Activated CD8-positive, alpha-beta T cell treated with anti-CD3 and anti-CD28 coated beads for 36 hours (primary cell): ENCODE measurements at places on chromosomes 5 and 9.

- DNase-seq = no peak
Observed at GRCh38 chr5:51832934-51833470, 449.8 kb downstream of the ISL1 start.

DNA sequence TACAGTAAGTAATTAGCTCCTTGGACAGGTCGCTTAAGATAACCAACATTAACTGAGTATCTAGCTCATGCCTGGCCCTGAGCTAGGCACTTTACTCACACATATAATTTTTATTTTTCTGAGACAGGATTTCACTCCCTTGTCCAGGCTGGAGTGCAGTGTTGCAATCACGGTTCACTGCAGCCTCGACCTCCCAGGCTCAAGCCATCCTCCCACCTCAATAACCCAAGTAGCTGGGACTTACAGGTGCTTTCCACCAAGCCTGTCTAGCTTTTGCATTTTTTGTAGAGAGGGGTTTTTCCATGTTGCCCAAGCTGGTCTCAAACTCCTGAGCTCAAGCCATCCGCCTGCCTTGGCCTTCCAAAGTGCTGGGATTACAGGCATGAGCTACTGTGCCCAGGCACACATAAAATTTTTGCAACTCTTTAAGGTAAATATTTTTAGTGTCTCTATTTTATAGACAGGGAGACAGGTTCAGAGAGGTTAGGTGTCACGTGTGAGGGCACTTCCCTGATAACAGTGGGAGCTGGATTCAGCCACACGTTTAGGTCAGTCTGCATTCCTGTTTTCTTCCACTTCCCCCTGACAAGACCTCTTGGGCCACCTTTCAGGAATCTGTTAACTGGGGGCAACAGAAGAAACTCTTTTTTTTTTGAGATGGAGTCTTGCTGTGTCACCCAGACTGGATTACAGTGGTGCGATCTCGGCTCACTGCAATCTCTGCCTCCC, 18.2 kb downstream of the HBEGF start:
- no peak for DNase-seq

DNA sequence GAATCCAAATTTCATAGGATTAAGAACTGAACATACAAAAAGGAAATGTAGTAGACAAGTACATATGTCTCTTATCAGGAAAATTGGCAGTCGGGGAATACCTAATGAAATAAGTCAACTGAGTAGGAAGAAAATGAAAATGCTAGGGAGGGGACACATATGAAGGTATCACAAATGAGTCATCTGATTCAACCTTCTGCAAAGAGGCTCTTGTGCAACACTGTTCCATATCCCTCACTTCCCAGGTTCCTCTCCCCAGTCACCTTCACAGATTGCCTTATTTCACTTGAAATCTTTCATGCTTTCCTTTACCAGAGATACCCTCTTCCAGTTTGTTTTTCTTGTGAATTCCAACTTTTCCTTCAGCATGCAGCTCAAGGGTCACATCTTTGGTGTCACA, 139.0 kb downstream of the RFX3 start:
- DNase-seq = no peak

DNA sequence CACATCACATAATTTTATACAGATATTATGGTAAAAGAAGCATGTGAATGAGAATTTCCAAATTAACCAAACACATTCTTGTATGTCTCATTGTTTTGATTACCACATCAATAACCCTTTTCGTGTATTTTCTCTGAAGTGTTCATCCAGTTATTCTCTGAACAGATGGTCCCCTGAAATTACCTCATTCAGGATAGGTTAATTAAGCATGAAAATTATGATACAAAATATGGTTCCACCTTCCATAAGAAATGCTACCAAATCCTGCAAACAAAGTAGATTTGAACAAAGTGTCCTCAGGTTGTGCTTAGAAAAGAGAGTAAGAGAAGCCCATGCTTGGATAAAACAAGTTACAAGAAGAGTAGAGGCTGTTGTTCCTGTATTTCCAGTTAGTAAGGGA, 83.1 kb upstream of the LMNB1 start:
- DNase-seq = no peak
